ENCODE measurements at places on chromosomes 6 and 20.

DNA sequence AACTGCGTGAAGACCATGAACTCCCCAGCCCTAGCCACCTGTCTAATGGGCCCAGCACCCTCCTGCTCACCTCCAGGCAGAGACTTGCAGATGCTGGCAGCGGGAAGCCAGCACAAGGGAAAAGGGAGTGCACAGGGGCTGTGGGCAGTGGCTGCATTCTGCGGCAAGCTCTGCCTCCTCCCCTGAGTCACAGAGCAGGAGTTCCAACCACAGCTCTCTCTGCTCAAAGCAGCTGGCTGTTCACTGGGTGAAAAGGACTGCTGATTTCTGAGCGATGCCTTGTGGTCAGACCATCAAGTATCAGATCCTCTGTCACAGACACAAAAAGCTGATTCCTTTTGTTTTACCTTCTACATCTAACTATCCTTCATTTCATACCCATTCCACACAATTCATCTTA, 10.5 kb downstream of the NKX2-2 start:
- DNase-seq, result no peak

- no peak for DNase-seq
These were observed 999.1 kb upstream of the FLRT3 start for GRCh38 chr20:15336536-15336935.

DNA sequence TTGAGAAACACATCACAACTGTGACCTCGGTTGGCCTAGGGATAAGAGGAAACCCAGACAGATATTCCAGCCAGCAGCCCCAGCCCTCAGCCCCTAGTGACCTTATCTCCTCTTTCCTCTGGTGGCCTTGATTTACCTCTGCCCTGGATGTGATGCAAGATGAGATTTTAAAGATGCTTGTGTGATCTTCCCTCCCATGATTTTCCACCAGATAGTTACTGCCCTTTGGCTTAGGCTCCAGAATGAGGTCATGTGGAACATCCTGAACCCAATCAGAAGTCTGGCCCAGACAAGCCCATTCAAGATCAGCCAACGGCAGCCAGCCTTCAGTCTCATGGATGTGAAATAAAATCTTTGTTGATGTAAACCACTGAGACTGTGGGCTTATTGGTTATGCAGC, 104.0 kb downstream of the BANF2 start:
- DNase-seq, result no peak

DNA sequence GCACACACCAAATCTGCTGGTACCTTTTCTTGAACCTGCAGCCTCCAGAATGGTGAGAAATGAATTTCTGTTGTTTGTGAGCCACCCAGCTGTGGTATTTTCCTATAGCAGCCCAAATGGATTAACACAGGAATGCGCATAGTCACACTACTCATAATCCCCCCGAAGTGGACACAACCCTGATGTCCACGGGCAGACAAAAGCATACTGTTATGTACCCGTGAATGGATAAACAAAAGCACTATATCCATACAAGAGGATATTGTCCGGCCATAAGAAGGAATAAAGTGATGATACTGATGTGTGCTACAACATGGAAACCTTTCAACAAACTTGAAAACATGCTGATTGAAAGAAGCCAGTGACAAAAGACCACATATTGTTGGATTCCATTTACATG, 25.1 kb upstream of the RPP40 start:
- no peak for DNase-seq

GRCh38 chr6:162681447-162681846, 46.1 kb downstream of the PRKN start:
- DNase-seq, result no peak

Data from amniotic stem cell (primary cell).